Heart left ventricle (tissue), 16 donors: ENCODE measurements at places on chromosomes 7 and 10. TPM values are rescaled to one million over a fixed set of nuclear protein-coding genes. Genes with fewer than 3 reads are reported as not detected.
A peak's percentile ranks its signal among the peaks of the same experiment; 100 is the strongest.

DNA sequence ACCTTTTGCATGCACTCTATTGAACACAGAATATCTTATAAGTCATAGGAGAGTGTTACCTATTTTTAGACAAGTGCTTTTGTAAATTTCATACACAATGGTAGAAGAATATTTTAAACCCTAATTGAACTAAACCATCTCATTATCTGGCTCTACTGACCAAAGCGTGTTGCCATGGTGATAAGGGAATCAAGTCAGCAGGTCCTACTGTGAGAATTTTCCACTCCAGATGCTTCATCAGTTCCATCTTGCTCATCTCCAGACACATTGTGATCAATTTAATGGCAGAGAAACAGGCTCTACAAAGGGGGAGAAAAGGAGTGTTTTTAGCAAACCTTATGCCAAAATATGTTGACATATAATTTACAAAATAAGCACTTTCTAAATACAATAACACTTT, 621.9 kb upstream of the GHITM start:
- no peak for DNase-seq

- no peak for DNase-seq
Observed at GRCh38 chr7:120185940-120186682, 86.9 kb upstream of the KCND2 start.

DNA sequence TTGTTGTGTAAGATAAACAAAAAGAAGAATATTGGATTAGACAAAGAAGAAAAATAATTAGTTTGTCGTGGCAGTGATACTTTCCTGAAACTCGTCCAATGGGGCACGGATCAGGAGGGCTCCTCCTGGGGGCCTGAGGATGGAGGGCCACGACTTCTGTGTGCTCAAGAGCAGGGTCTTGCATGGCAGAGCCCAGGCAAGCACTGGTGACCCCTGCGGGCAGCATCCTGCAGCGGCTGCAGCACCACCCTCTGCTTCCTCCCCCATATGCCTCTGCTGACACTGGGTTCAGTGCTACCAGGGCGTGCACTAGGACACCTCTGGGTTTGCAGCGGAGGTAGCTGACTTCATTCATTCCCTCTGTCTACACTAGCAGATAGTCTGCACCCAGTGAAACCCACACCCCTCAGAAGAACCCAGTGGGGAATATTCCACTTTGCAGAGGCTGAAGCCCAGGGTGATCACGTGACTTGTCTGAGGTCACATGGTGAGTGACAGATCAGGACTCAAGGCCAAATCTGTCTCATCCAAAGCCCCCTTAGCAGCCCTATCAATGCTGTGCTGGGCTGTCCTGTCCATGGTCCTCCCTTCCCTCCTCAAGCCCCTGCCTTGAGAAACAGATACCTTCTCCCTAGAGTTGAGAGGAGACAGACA, 375.5 kb downstream of the TCERG1L start:
- DNase-seq = no peak

DNA sequence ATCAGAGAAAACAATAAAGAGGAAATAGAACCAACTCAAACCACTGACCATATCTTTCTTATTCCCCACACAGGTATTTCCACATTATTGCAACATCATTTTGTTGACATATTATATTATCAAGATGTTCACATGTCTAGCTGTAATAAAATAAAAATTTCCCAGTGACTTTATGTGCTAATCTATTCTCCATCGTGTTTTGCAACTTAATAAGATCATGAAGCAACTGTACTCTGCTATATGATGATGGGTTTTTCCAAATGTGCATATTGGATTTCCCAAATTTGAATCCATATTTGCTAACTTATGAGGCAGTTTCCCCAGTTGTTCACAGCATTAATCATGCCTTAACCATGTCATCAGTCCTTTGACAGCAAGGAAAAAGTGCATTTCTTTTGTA, 127.8 kb downstream of the ITGB8 start:
- DNase-seq = no peak

GRCh38 chr10:63664341-63664885, 143.2 kb downstream of the REEP3 start:
- no peak for DNase-seq

GRCh38 chr7:44617225-44617890, 10.9 kb downstream of the OGDH start:
- no peak for DNase-seq

TIMM23B gene
- polyA plus RNA-seq = 15.9 TPM

DNA sequence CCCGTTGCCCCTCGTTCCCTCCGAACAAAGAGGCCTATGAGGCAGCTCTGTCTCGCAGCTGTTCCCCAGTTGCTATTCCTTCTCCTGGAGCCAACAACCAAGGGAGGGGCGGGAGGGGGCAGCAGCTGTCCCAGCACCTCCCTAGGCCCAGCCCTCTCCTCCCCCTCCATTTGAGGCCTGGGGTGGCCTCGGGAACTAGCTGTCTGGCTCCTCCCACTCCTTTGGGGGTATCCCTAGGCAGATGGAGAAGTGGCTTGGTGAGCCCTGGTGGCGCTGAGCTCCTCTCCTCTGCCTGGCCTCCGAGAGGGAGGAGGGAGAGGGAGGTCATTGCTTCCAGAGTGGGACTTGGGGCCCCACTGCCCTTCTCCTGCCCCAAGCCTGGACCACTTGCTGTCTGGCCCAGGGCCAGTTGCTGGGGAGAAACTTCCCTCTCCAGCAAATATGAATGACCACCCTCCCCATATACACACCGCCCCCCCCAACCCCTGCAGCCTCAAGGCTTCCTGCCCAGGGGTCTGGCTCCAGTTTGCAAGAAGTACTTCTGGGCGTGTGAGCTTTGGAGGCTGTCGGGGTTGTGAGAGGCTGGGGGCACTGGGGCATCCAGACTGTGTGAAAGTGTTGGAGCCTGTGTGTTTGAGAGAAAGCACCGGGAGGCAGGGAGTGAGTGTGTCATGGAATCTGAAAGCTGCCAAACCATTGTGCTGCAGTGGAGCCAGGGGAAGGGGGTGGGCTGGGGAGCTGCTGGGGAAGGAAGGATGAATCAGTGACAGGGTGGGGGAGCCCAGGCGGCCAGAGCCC, 3.1 kb downstream of the FLNC start:
- DNase-seq = peak; percentile 79

NANOS1 gene
- 41.4 TPM for polyA plus RNA-seq

PLEKHS1 gene
- polyA plus RNA-seq = not detected

DNA sequence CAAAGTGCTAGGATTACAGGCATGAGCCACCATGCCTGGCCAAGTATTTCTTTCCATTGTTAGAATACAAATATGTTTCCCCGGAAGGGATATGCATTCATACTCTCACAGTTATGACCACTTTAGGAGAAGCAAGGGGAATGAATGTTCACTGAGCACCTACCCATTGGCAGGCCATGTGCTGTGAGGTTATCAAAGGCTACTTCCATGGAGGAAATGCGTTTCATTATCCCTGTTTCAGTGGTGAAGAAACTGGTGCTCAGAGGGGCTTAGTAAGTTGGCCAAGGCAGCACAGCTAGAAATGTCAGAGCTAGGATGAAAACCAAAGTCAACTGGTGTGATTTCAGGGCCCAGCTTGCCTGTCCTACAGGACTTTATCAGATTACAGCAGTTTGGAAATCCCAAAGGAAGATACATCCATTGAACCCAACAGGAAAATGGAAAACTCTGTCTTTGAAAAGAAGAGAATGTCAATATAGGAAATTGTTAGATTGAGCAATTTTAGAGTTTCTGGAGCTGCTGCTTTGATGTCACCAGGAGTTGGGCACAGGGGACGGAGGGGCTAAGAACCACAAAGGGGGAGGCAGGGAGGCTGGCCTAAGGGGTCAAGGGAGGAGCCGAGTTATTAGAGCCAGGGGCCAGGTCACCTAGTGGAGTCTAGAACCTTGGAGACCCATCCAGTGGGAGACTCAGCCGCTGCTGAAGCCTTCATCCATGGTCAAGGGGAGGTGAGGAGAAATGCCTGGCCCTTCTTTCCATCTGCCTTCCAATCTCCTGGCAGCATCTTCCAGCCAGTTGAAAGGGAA, 319.8 kb downstream of the FRMD4A start:
- DNase-seq = no peak

DNA sequence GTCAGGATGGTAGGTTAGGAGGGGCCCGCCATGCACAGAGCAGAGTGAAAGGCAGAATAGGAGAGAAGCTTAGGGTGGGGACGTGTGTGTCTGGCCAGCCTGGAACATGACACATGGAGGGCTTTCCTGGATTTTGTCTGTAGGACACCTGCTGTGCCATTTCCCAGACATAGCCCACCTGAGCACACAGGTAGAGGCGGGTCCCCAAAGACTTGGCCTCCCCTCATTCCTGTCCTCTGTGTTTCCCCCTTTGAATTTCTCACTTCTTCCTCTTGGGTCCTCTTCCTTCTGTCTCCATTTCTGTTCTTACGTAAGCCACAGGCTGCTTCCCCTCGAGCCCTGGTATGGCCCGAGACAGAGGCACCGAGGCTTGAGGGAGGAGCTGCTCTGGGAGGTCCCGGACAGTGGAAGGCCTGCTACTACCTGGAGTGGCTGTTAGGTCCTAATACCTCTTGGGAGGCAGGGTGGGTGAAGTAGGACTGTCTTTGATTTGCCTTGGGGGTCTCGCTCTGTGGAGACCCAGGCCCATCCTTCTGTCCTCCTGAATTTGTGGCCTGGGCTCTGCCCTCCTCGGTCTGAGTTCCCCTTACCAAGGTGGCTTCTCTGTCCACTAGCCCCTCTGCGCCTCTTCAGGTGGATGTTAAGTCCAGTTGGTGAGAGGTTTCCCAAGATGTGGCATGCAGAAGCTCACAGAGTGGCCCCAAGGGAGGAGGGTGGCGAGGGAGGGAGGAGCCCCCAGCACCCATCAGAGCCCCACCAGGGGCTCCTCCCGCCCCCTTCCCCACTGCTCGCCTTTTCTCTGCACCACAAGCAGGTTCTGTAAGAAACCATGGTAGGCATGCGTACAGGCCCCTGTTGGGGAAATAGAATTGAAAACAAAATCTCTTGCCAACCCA, 5.5 kb downstream of the ZNF775 start:
- no peak for DNase-seq

GRCh38 chr7:137771679-137772078, 75.1 kb downstream of the DGKI start:
- no peak for DNase-seq

MBL2 gene
- polyA plus RNA-seq = not detected

DNA sequence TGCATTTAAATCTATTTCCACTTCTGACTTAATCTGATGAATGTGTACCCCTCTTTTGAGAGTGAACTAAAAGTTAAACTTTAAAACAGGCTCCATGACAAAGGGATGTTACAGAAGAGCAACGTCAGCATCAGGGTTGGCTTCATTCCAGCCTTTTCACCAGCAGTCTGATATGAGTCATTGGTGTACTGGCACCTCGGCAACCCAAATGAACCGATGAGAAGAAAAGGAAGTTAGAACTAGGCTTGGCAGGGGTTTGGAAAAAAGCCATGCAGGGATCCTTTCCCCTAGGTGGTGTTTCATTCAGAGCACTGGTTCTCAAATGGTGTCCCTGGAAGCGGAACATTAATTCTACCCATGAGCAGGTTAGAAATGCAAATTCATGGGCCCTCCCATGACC, 53.6 kb downstream of the SEC61G start:
- no peak for DNase-seq

GRCh38 chr7:48365010-48365409, 193.8 kb downstream of the ABCA13 start:
- no peak for DNase-seq

PILRA gene
- polyA plus RNA-seq = 2.5 TPM

DNA sequence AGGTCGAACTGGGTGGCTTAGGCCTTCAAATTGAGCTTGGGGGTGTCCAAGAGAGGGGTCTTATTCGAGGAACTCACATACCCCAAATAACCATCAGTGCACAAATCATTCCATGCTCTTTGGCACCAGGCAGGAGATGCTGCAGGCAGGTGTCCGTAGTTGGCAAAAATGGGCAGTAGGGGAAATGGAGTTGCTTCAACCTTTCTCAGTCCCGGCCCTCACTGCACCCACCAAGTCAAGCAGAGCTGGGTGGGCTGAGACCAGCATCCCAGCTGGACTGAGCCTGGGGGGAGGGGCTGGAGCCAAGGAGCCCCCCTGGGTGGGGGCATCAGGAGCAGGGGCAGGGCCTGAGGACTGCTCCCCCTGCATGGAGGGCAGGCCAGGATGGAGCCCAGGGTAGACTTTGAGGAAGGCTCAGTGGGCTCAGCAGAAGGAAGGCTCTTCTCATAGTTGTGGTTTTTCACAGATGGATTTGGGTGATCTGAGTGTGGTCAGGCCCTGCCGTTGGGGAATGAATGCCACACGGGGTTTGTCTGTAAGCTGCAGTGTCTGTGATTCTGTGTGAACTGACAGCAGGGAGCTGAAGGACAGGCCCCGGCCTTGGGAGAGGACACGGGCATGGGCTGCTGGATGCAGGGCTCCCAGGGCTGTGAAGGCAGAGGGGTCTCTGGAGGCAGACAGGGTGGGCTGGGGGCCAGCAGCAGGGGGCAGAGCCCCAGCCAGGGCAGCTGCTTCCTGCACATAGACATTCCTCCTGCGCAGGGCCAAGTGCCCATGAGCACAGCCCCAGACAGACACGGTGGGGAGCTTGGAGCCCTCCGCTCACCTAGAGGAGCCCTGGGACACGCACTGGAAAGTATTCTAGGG, 144.5 kb downstream of the ADCY1 start:
- peak; percentile 4 for DNase-seq

NPC1L1 gene
- polyA plus RNA-seq = 0.11 TPM

CEP41 gene
- 6.9 TPM for polyA plus RNA-seq

SFRP5 gene
- 1.3 TPM for polyA plus RNA-seq

DNA sequence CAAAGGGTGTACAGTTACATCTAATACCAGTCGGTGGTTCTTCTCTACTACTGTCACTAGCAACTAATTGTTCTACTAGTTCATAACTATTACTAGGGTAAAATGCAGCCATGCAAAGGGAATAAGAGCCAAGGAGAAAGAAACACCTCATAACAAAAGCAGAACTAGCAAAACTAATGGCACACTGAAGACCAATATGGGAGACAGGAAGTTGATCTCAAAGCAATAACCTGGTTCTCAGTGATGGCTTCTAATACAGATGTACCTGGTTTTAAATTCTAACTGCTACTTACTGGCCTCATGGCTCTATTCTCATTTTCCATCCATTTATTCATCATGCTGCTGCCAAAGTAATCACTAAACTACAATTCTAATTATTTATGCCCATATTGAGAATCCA, 170.3 kb downstream of the SEMA3E start:
- no peak for DNase-seq

DNA sequence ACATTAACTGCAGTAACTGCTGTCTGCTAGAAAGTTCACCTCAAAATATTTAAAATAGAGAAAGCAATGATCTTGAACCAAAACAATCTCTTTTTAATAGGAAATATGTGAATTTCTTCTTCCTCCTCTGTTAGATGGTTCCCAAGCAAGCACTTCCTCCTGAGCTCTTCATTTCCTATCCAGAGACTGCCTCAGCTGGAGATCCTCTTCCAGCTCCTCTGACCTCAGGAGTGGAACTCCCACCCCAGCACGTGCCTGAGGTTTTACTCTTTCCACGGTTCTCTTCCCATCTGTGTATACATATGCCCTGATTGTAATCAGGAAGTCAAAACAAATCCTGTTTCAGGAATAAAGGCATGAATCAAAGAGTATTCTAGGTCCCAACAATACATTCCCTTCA, 5.6 kb downstream of the DENND11 start:
- DNase-seq = no peak

PDZD7 gene
- polyA plus RNA-seq = 0.15 TPM

LRRC27 gene
- 7.6 TPM for polyA plus RNA-seq

- no peak for DNase-seq
Observed at GRCh38 chr7:17044861-17045260, 163.1 kb upstream of the AGR3 start.

- no peak for DNase-seq
Observed at GRCh38 chr10:46329690-46330016, 42.9 kb downstream of the ANTXRL start.

GRCh38 chr7:147438216-147438615, 1152.3 kb upstream of the C7orf33 start:
- DNase-seq = no peak
